ENCODE measurements at places on chromosomes 11 and 22. TPM values are rescaled to one million over a fixed set of nuclear protein-coding genes. Genes with fewer than 3 reads are reported as not detected.

The MYO7A gene
- total RNA-seq, result 6.7 TPM

The OR8A1 gene
- not detected for total RNA-seq

The TSGA10IP gene
- total RNA-seq, result not detected

The MAPK8IP1 gene
- 1.6 TPM for total RNA-seq

The SLC17A6 gene
- total RNA-seq, result not detected

The SPDYC gene
- not detected for total RNA-seq

The PRSS23 gene
- 75.0 TPM for total RNA-seq

The RRM1 gene
- total RNA-seq, result 36.3 TPM

The ART5 gene
- total RNA-seq, result not detected

The ELFN2 gene
- 0.35 TPM for total RNA-seq

The C22orf23 gene
- total RNA-seq, result not detected

The SSH3 gene
- total RNA-seq, result 57.6 TPM

The KRTAP5-10 gene
- total RNA-seq, result 0.75 TPM

The CHRNA10 gene
- total RNA-seq, result 1.5 TPM

The PGR gene
- total RNA-seq, result 0.92 TPM

The OR2D2 gene
- total RNA-seq, result 0.28 TPM

The NOX4 gene
- 0.65 TPM for total RNA-seq

The LUZP2 gene
- 1.6 TPM for total RNA-seq

The IZUMO1R gene
- not detected for total RNA-seq

The TNKS1BP1 gene
- 90.0 TPM for total RNA-seq

The NXPE1 gene
- 194 TPM for total RNA-seq

The MISFA gene
- 2.8 TPM for total RNA-seq

Measured in mucosa of descending colon (tissue), 3 donors.